ENCODE measurements at places on chromosomes 12 and 14. TPM values are rescaled to one million over a fixed set of nuclear protein-coding genes. Genes with fewer than 3 reads are reported as not detected.

The KRT7 gene
- 5.2 TPM for total RNA-seq

The CCDC59 gene
- 32.5 TPM for total RNA-seq

The GPX2 gene
- total RNA-seq = not detected

The PZP gene
- total RNA-seq = under 0.01 TPM

The KERA gene
- not detected for total RNA-seq

The PIP4P1 gene
- total RNA-seq = 16.9 TPM

The PLEKHH1 gene
- total RNA-seq = 0.26 TPM

The LRTM2 gene
- not detected for total RNA-seq

The DTX1 gene
- total RNA-seq = 0.39 TPM

The ANAPC5 gene
- total RNA-seq = 108 TPM

The TAS2R8 gene
- 0.08 TPM for total RNA-seq

The MYBPC1 gene
- not detected for total RNA-seq

The SLC39A9 gene
- 76.2 TPM for total RNA-seq

The FLVCR2 gene
- 0.39 TPM for total RNA-seq

The RBP5 gene
- not detected for total RNA-seq

The MGP gene
- total RNA-seq = 13.6 TPM

The POU6F1 gene
- 2.6 TPM for total RNA-seq

The CLEC4D gene
- total RNA-seq = not detected

The PKP2 gene
- total RNA-seq = 0.64 TPM

The TGFB3 gene
- 11.3 TPM for total RNA-seq

The PROX2 gene
- not detected for total RNA-seq

The NTN4 gene
- 17.3 TPM for total RNA-seq

The CD163L1 gene
- total RNA-seq = 0.16 TPM

The NOS1 gene
- total RNA-seq = not detected

The CMTM5 gene
- total RNA-seq = not detected

The FMNL3 gene
- total RNA-seq = 13.2 TPM

The SERPINA10 gene
- not detected for total RNA-seq

The PPP4R4 gene
- total RNA-seq = 8.5 TPM

The FZD10 gene
- total RNA-seq = 1.1 TPM

The AVPR1A gene
- not detected for total RNA-seq

The GSG1 gene
- not detected for total RNA-seq

The KCTD10 gene
- total RNA-seq = 39.2 TPM

The CLEC14A gene
- 3.4 TPM for total RNA-seq
